Camera-type eye (tissue), 1 donor: ENCODE measurements at places on chromosomes 2 and 18. TPM values are rescaled to one million over a fixed set of nuclear protein-coding genes. Genes with fewer than 3 reads are reported as not detected.

The LYG1 gene
- total RNA-seq = 1.5 TPM

The STEAP3 gene
- total RNA-seq = 2.6 TPM

The EGR4 gene
- not detected for total RNA-seq

The METAP1D gene
- total RNA-seq = 23.1 TPM

The SGPP2 gene
- total RNA-seq = 2.0 TPM

The PPP1R1C gene
- total RNA-seq = 9.6 TPM

The RESP18 gene
- total RNA-seq = not detected

The SP140 gene
- 0.49 TPM for total RNA-seq

The PROM2 gene
- 5.7 TPM for total RNA-seq

The CRYGC gene
- 1,741 TPM for total RNA-seq

The SPHKAP gene
- total RNA-seq = 8.7 TPM
